ENCODE measurements at places on chromosomes 6 and 20. TPM values are rescaled to one million over a fixed set of nuclear protein-coding genes. Genes with fewer than 3 reads are reported as not detected.

CCDC167 gene
- total RNA-seq: 11.1 TPM

C20orf141 gene
- total RNA-seq: not detected

RALGAPA2 gene
- total RNA-seq: 22.7 TPM

SLC17A2 gene
- not detected for total RNA-seq

CNR1 gene
- total RNA-seq: 7.1 TPM

UNC5CL gene
- total RNA-seq: 0.33 TPM

FKBP1C gene
- total RNA-seq: 0.32 TPM

LAMP5 gene
- total RNA-seq: not detected

CDH26 gene
- total RNA-seq: 0.80 TPM

CST7 gene
- 1.2 TPM for total RNA-seq

ARFRP1 gene
- 44.4 TPM for total RNA-seq

BIRC7 gene
- total RNA-seq: not detected

MDFI gene
- total RNA-seq: 4.6 TPM

LY6G6D gene
- not detected for total RNA-seq

PROKR2 gene
- total RNA-seq: not detected

SLPI gene
- total RNA-seq: 109 TPM

CDSN gene
- not detected for total RNA-seq

PRL gene
- not detected for total RNA-seq

RIPPLY2 gene
- not detected for total RNA-seq

BPIFB1 gene
- not detected for total RNA-seq

MTFR2 gene
- not detected for total RNA-seq

BCAS1 gene
- total RNA-seq: not detected

LHFPL5 gene
- not detected for total RNA-seq

TSBP1 gene
- total RNA-seq: not detected

TULP4 gene
- 169 TPM for total RNA-seq

ATP6V1G2 gene
- 5.0 TPM for total RNA-seq

BHLHE23 gene
- total RNA-seq: not detected

ADAM33 gene
- 45.4 TPM for total RNA-seq

MOG gene
- not detected for total RNA-seq

ERVFRD-1 gene
- 0.13 TPM for total RNA-seq

PTCHD4 gene
- total RNA-seq: 2.7 TPM

LY6G5C gene
- 2.0 TPM for total RNA-seq

CPXM1 gene
- total RNA-seq: 0.17 TPM

GHRH gene
- total RNA-seq: not detected

PACRG gene
- total RNA-seq: 3.5 TPM

AIF1 gene
- total RNA-seq: 14.6 TPM

ULBP3 gene
- total RNA-seq: 0.65 TPM

ADGRG6 gene
- 8.3 TPM for total RNA-seq

TSPO2 gene
- total RNA-seq: not detected

HEY2 gene
- total RNA-seq: 1.7 TPM

SCAND1 gene
- total RNA-seq: 104 TPM

SGK2 gene
- not detected for total RNA-seq

SNAP25 gene
- 2.9 TPM for total RNA-seq

TTLL9 gene
- not detected for total RNA-seq

CHD6 gene
- 34.9 TPM for total RNA-seq

ZNF391 gene
- total RNA-seq: 3.4 TPM

PPARD gene
- 15.7 TPM for total RNA-seq

SCAF8 gene
- total RNA-seq: 35.7 TPM

SOBP gene
- 27.8 TPM for total RNA-seq

KCNK17 gene
- total RNA-seq: not detected

PNPLA1 gene
- total RNA-seq: 0.33 TPM

OSTM1 gene
- total RNA-seq: 74.4 TPM

All from esophagus muscularis mucosa (tissue), 4 donors.